ENCODE measurements at places on chromosomes 3 and 15.
A peak's percentile ranks its signal among the peaks of the same experiment; 100 is the strongest.

- DNase-seq, result no peak
Measured at GRCh38 chr15:36793205-36793873, 213.9 kb downstream of the CDIN1 start.

DNA sequence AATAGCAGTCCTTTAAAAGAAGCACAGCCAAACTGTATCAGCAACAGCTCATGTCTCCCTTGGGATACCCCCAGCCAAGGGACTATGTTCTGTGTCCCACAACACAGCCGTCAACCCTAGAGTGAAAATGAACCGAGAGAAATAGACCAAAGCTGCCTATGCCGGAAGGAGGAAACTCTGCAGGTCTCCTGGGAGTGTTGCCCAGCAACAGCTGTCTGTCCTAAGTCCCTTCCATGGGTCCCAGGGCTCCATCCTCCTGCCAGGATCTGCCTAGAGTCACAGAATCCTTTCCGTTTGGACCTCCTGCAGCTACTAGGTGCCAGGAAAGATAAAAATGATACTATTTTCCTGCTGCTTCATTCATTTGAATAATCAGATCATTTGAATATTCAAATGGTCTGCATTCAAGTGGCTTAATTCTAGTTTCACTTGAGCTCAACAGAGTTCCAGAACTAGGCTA, 53.1 kb downstream of the TRANK1 start:
- no peak for DNase-seq

GRCh38 chr3:11481556-11481955, 162.2 kb downstream of the VGLL4 start:
- DNase-seq, result no peak

- peak; percentile 36 for DNase-seq
Measured at GRCh38 chr3:71492974-71493771, 90.4 kb downstream of the FOXP1 start.

DNA sequence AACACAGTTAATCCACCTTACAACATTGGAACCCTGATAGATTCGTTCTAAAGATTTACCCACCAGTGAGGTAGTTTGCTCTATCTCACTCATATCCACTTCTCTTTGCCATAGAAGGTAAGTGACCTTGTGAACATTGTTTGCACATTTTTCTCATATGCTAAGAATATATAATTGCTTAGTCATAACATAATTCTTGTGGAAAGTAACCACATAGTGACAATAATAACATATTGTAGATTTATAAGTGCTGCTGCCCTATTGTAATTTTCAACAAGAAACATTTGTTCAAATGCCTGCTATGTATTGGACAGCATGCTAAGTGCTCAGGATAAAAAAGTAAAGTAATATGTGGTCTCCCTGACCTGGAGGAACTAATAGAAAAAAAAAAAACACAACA, 554.2 kb upstream of the KCNMB2 start:
- no peak for DNase-seq
